Neural crest cell (in vitro differentiated cells): ENCODE measurements at places on chromosomes 12 and 14. TPM values are rescaled to one million over a fixed set of nuclear protein-coding genes. Genes with fewer than 3 reads are reported as not detected.

DNA sequence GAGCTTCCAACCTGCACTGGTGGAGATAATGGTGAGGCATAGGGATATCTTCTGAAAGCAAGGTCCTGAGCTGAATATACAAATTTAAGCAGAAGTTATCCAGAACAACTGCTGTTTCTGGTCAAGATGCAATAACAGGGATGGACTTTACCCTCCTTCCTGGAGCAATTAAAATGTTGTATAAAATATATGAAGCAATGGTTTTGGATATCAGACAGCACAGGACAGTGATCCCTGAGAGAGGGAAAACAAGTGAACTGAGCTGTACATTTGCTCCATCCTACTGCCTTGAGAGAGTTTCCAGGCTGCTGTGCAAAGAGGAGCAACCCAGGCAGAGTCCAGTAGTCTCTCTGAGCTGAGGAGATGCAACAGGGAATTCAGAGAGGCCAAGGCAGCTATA, 36.0 kb upstream of the CTDSP2 start:
- DNase-seq = no peak

EFS gene
- total RNA-seq = 100 and 104 TPM in 2 replicates

SLC25A47 gene
- total RNA-seq = not detected in 2 replicates

DNA sequence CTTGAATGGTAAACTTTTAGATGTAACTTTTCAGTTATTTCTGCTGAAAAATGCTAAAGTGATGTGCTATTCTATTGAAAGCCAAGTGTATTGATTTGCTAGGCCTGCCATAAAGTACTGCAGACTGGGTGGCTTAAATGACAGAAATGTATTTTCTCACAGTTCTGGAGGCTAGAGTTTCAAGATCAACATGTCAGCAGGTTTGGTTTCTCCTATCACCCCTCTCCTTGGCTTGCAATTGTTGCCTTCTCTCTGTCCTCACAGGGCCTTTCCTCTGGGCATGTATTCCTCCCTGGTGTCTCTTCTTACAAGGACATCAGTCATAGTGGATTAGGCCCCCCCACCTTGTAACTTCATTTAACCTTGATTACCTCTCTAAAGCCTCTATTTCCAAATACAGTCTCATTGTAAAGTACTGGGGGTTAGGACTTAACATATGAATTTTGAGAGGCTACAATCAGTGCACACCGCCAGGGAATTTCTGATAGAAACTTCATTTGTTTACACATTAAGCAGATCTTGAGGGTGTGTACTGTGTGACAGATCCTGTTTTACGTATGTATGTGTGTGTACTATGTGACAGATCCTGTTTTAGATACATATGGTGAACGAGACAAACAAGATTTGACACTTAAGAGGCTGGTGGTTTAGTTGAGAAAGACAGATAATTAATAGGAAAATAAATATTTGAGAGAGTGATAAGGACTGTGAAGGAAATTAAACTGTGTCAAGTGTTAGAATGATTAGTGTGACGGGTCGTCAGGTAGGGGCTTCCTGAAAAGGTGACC, 49.5 kb downstream of the ADIPOR2 start:
- no peak for DNase-seq

SAMD15 gene
- 4.3 and 7.8 TPM in 2 replicates for total RNA-seq

G2E3 gene
- total RNA-seq = 46.5 and 47.3 TPM in 2 replicates
